T-helper 22 cell (primary cell): ENCODE measurements at places on chromosomes 3 and 15.

DNA sequence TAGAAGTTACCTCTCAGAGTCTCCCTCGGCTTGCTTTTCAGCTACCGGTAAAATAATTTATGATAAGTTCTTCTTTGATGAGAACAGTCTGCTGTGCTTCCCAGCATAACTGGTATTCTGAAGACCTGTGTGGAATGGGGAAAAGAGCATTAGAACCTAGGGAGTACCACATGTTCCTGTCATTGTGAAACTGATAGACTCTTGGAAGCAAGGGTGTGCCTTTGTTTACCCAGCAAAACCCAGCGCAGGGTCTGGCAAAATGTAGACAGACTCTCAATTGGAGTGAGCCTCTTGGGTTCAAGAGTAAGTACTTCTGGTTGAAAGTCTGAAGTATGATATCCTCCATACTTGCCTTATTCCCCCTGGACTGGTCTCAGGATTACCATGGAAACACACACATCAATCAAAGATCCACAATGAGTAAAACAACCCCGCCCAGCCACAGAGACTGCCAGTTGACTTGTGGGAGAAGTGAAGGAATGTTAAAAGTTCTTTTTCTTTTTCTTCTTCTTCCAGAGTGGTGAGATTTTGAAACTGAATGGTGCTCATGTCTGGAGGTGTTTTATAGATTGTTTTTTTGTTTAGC, 652.4 kb upstream of the NAALADL2 start:
- no peak for DNase-seq

DNA sequence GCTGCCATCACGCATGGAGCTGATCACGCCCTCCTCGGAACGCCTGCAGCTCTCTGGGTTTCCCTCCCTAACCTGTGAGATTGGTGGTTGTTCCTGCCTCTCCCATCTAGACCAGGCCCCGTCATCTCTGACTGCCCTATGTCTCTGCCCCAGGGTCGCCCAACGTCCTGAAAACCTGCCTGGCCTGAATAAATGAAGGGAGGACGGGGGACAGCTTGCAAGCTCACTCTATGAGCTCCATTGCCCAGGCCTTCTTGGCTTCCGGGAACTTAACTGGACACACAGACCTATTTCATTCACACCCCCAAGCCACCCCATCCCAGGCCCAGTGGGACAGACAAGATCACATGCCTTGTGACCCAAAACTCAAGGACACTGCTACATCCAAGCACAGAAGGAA, 274.2 kb downstream of the XXYLT1 start:
- DNase-seq: no peak

GRCh38 chr3:23203708-23204330, 692 bp downstream of the UBE2E2 start:
- DNase-seq: no peak

DNA sequence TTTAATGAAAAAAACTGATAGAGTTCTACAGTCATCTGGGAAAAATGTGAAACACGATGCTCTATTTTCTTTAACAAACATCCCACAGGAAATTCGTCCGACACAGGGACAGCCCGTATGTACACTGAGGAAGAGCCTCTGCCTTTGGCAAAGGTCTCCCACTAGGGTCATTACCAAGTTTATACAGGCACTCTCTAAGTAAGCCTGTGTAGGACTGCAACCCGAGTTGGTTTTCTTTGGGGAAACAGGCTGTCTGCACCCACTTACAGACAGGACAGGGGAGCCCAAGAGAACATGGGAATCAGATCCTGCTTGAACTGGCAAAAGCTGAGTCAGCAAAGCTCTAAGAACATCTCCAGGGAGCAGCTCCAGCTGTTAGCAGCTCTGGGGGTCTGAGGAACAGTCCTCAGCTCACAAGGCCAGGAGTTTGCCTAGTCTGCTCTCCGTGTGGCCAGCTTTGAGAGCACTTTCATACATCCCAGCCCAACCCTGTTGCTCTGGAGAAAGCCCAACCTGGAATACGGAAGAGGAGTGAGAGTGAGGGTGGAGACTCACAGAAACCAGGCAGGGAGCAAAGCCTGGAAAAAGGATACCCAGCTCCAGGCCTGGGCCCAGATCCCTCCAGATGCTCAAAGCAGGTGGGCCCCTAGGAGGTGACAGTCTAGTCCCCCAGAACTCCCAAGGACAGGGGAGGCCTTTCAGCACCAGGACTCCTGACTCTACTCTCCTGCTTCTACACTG, 1.9 kb downstream of the TBC1D2B start:
- DNase-seq: no peak

- DNase-seq: no peak
Observed at GRCh38 chr15:87727073-87727472, 529.5 kb downstream of the NTRK3 start.

- no peak for DNase-seq
Observed at GRCh38 chr3:23723930-23724329, 81.8 kb upstream of the UBE2E1 start.
